NCI-H2081 treated with DMSO at 0.1 percent for 48 hours (cell line): ENCODE measurements at places on chromosomes 11 and 22.

DNA sequence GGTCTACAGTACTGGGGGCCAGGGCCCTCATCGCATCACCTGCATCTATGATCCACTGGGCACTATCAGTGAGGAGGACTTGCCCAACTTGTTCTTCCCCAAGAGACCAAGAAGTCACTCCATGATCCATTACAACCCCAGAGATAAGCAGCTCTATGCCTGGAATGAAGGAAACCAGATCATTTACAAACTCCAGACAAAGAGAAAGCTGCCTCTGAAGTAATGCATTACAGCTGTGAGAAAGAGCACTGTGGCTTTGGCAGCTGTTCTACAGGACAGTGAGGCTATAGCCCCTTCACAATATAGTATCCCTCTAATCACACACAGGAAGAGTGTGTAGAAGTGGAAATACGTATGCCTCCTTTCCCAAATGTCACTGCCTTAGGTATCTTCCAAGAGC, 3.8 kb upstream of the PPFIBP2 start:
- no peak for DNase-seq

GRCh38 chr11:132439711-132440255, 1069.4 kb downstream of the NTM start:
- DNase-seq = no peak

DNA sequence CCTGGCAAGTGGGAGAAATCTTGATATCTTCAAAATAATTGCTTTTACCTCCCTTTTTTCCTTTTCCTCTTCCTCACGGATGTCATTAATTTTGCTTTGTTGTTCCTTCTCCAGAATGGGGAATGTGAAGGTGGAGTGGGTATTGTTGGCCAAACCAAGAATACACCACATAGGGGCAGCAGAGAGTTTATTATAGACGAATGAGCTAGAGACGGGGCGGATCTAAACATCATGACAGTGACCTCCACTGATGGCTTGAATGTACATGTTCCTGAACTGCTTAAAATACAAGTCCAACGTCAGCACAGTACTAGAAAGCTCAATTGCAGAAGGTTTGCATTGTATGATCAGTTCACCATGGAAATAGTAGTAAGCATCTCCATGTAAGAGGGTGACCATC, 122.3 kb upstream of the SNX19 start:
- no peak for DNase-seq

- DNase-seq = no peak
Measured at GRCh38 chr11:132803436-132803835, 728.9 kb downstream of the OPCML start.

- DNase-seq = no peak
Measured at GRCh38 chr11:118047749-118048148, 29.1 kb upstream of the TMPRSS4 start.

GRCh38 chr11:93407777-93408401, 77.3 kb downstream of the DEUP1 start:
- DNase-seq = no peak

GRCh38 chr11:94112206-94112953, 16.3 kb upstream of the PANX1 start:
- DNase-seq = no peak

DNA sequence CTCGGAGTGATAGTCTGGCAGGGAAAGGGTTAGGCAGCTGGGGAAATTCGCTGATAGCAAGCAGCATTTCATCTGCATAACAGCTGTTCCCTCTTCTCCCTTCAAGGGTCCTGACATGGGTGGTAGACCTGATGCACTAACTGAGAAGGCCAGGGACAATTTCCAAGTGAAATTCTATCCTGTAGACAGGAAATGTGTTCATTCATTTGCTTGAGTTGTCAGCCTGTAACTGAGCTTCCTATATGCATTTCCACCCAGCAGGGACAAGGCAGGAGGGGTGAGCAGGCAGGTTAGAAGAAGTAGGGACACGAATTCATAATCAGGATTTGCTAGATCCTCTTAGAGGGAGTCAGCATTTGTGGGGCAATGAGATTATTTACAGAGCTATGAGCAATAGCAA, 154.3 kb upstream of the NCAM1 start:
- DNase-seq = no peak

DNA sequence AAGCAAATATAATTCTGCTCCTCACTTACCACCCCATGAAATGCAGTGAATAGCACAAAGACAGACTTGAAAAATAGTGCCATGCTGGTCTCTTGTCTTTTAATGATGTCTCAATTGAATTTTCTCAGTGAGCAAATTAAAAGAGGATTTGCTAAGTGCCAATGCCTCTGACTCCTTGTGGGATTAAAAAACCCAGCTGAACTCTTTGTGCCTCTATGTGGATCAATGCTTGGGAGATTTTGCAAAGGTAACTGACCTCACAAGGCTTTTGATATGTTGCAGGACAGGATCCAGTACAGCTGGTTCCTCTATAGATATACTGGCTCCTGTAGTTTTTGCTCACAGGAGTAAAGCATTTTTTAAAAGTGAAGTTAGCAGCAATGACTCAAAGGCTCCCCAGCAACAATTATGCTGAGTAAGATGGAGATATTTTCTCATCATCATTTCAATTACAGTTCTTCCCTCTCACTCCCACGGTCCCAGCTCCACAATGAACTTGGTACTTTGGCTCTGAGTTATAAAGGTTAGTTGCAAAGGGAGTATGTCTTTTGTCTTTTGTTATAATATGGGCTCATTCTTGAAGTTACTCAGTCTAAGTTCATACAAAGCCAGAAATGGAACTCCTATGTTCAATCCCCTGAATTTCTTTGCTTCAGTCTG, 471.5 kb downstream of the LRRC4C start:
- DNase-seq = no peak

DNA sequence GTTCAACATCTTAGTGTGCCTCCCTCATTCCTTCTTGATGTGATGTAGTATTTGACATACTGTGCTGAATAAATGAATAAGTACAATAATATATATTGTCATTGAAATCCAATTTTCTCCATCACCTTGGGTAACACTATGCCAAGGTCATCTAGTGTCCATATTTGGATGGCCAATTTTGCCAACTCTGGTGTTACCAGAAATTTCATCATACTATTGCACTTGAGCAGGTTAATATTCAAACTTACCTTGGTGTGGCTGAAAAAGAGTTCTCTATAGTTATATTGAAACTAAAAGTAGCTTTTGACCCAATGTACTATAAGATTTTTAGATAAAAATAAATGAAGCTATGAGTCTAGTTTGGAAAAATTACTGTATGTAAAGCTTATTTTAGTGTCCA, 98.2 kb upstream of the SLC6A5 start:
- DNase-seq = no peak

DNA sequence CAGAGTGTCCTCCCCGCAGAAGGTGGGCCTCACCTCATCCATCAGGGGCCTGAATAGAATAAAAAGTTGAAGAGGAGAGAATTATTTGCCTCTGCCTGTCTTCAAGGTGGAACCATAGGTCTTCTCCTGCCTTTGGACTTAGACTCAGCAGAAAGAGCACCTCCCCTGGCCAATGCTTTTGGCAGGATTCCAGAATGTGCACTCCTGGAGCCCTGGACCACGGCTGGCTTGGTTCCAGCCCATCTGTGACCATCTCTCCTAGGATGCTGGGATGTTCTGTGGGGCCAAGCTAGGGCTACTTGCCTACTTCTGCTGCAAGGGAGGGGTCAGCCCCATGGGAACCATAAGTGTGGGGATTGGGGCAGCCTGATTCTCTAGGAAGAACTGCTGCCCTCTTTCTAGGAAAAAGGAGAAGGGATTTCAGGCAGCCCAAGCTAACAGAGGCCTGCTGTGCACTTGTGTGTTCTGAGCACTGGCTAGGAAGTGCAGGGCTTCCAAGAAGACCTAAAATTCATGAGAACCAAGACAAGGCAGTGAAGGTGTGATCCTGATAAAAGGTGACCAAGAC, 32.2 kb upstream of the SHANK2 start:
- DNase-seq = no peak

DNA sequence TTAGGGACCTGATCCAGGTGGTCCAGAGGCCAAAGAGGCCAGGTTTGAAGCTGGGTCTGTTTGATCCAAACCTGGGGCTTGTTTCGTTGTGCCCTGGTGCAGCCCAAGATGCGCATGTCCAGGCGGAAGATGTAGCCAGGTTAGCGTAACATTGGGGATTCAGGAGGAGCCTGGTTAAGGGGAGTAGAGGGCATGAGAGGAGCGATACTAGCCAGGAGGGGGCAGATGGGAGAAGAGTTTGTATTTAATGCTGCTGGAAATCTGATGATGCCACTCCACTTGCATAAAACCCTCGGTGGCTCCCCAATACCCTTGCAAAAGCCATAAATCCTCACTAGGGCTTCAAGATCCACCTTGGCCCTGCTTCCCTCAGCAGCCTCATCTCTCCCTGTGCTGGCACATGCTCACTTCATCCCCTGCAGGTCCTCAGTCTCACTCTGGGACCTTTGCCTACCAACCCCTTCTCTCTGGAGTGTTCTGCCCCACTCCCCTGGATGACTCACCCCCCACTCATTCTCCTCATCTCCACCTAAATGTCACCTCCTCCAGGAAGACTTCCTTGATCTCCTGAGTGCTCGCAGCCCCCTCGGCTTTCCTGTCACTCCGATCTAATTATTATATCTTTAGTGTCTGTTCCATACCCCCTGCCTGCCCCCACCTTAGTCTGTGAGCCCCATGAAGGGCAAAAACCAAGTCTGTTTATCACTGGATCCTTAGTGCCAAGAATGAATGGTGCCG, 95.9 kb downstream of the MIAT start:
- DNase-seq = no peak

DNA sequence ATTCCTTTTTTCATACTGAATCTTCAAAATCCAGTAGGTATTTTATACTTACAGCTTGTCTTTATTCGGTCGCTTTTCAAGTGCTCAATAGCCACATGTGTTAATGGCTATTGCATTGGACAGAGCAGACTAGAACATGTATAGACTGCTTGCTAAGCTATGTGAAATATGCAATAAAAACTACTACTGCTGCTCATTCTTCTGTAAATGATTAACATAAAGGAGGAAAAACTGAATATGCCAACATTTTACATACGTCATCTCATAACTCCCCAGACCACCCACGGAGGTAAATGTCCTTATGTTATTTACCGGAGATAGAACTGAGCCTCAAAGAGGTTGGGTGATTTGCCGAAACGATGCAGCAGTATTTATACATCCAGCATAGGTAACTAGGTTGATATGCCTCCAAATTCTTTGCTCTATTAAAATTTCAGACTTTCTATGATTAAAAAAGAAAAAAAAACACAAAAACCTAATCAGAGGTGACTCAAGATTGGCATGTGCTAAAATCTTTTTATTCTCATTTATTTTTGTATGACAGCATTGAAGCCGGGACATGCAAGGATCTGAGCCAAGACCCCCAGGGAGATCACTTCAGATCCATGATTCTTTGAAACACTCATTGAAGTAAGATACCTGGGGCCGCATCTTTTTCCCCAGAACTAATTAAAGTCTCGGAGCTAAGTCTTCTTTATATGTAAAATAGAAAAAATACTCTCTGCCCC, 78.5 kb upstream of the OR5AK2 start:
- no peak for DNase-seq
